ENCODE measurements at places on chromosomes 11 and 22.

DNA sequence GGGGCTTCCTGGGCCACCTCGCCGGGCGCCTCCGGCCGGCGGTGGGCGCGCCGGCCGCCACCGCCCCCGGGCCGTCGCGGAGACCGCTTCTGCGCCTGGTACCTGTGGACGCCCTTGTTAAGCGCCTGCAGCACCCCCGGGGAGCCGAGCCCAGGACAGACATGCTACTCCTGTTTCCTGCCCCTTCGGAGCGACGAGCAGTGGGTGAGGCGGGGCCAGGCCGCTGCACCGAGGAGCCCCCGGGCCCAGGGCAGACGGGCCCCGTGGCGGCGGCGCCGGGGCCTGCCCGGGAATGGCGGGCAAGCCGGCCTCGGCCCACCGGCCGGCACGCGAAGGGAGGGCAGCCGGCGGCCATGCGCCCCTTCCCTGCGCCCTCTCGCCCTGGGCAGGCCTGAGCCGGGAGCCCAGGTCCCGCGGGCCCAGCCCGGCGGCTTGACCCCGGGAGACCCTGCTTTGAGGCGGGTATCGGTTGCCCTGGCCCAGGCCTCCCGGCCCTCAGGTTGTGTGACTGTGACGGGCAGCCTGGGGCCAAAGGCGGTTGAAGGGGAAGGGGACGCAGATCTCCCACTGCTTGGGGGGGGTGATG, 789 bp upstream of the KDM2A start:
- DNase-seq: peak; percentile 27

- no peak for DNase-seq
Observed at GRCh38 chr11:116415095-116415494, 357.7 kb downstream of the BUD13 start.

GRCh38 chr11:134745456-134745855, 333.4 kb upstream of the B3GAT1 start:
- DNase-seq: no peak

GRCh38 chr11:9573775-9574621, 528 bp downstream of the WEE1 start:
- DNase-seq: no peak

- DNase-seq: peak; percentile 51
Observed at GRCh38 chr11:6468712-6469495, 4.8 kb downstream of the TRIM3 start.

GRCh38 chr22:21938071-21938822, 14.4 kb downstream of the PPM1F start:
- DNase-seq: peak; percentile 85

DNA sequence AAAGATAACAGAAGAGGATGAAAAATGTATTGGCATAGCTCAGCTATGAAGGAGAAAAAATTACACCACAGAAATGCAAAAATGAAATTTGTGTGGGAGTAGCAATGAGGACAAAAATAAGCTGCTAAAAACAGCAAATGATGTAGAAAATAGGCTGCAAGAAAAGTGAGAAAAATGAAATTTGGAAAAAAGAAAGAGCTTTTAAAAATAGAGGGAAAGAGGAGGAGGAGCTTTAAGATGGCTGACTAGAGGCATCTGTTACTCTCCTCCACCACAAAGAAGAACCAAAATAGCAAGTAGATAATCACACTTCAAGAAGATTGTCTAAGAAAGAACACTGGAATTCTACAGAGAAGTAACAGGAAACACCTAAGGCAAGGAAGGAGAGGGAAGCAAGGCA, 23.7 kb upstream of the OR5AN1 start:
- no peak for DNase-seq

GRCh38 chr11:72114570-72114969, 2.1 kb upstream of the ANAPC15 start:
- DNase-seq: peak; percentile 11

GRCh38 chr11:64887234-64887756, 8.9 kb upstream of the EHD1 start:
- DNase-seq: no peak

- DNase-seq: no peak
Observed at GRCh38 chr22:34068001-34068400, 147.7 kb upstream of the LARGE1 start.

- peak; percentile 61 for DNase-seq
Observed at GRCh38 chr11:57357856-57358255, 19.7 kb downstream of the P2RX3 start.

DNA sequence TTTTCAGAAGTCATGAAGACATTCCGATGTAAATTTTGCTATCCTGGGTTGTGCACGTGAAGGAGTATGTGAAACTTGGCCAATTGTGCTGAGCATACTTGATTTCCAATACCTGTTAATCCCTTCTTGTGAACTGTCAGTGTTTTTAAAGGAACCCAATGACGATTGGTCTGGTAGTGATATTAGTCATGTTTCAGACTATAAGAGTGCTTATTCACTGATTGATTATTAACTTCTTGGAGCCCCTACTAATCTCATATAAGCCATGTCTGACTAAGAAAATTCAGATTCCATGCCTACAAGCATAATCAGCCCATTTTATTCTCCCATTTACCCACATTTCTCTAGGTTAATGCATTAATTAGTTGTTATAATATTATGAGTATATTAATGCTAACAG, 330.8 kb upstream of the MTNR1B start:
- no peak for DNase-seq

- DNase-seq: no peak
Observed at GRCh38 chr22:19605508-19606331, 81.5 kb upstream of the CLDN5 start.

DNA sequence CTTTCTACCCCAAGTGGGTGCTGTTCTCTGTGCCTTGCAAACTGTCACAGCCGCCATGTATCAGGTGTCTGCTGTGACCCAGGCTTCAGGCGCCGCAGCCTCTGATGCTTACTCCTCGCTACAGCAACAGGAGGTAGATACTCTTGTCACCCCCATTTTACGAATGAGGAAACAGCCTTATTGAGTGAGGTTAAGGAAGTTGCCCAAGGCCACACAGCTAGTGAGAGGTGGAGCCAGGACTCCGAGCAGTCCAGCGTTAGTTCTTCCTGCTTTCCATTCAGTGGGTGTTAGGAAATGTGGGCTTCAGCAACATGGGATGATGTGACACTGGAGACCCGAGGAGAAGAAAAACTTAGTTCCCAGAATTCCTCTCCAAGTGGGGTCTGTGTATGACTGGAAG, 14.3 kb downstream of the RNF215 start:
- DNase-seq: no peak

GRCh38 chr11:128777369-128778011, 83.6 kb downstream of the FLI1 start:
- DNase-seq: no peak

GRCh38 chr11:69106031-69106811, 49.5 kb upstream of the SMIM38 start:
- no peak for DNase-seq

Measured in AG10803 (cell line).